ENCODE measurements at places on chromosomes 11 and 22. TPM values are rescaled to one million over a fixed set of nuclear protein-coding genes. Genes with fewer than 3 reads are reported as not detected.

GRCh38 chr11:26698224-26698623 lies 23.6 kb downstream of the SLC5A12 start:
- no peak for DNase-seq

GRCh38 chr11:62974848-62975522 lies 9.8 kb downstream of the SLC22A6 start:
- DNase-seq, result no peak

DNA sequence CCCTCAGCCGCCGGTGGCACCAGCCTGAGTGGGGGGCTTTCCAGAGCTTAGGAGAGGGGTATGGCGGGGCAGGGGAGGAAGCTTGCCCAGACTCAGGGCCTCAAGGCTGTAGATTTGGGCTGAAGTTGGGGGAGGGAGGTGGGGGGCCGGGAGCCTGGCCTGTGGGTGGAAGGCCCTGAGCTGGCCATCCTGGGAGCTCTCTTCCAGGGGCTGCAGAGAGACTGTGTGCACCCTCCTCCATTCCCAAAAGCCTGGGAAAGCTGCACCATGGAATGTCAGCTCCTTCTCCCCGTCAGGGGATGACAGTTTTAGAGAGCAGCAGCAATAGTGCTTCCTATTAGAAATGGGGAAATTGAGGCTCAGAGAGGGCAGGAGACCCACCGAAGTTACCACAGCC lies 1.0 kb downstream of the SYT12 start:
- DNase-seq, result no peak

DNA sequence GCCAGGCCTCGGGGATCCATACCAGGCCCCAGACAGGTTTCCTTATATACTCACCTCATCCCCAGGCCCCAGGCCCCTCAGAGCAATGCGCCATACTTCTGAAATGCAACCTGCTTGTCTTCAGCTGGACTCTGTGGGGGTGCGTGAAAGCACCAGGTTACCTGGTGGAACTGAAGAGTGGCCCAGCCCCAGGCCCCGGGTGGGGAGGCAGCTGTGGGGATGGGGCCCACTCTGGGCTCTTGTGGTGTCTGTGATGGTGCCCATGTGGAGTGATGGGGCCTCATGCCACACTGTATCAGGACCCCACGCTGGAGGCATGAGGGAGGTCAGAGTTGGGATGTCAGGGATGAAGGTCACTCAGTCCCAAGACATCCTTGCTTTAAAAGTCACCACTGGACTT lies 999.0 kb downstream of the BRD1 start:
- no peak for DNase-seq

DNA sequence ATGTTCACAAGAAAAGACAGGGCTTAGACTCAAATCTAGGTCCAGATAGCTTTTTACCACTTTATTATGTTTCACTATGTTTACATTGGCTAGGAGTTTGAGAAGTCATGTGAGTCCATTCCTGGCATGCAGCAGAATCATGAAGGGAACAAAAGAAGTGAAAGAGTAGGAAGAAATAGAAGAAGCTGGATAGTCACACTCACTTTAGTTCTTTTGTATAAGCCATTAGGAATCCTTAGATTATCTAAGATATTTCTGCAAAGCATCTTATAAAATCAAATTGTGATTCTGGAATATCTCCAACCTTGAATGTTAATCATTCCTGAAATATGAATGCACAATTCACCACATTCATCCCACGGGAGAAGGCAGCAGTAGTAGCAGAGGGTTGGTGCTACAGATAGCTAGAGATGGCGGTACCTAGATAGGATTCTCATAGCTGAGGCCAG lies 31.9 kb downstream of the MAML2 start:
- DNase-seq, result no peak

GRCh38 chr11:10770626-10771254 lies 19.7 kb downstream of the CTR9 start:
- DNase-seq, result no peak

- no peak for DNase-seq
Measured at GRCh38 chr22:44405661-44406060, 92.4 kb downstream of the RTL6 start.

SEZ6L gene
- 0.40 TPM for polyA plus RNA-seq

DNA sequence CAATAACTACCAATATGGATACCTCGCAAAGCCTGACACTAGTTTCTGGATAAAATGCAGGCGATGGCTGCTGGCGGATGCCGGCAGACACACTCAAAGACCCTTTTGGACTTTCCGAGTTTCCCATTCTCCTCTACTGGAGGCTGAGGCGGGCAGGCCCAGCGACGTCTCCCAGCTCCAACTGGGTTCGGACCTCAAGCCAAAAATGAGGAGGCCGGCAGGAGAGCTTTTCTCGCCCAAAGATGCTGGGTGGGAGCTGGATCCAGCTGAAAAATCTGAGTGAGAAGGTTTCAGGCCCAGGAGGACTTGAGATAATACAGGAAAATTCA lies 428 bp upstream of the FEZ1 start:
- no peak for DNase-seq

DNA sequence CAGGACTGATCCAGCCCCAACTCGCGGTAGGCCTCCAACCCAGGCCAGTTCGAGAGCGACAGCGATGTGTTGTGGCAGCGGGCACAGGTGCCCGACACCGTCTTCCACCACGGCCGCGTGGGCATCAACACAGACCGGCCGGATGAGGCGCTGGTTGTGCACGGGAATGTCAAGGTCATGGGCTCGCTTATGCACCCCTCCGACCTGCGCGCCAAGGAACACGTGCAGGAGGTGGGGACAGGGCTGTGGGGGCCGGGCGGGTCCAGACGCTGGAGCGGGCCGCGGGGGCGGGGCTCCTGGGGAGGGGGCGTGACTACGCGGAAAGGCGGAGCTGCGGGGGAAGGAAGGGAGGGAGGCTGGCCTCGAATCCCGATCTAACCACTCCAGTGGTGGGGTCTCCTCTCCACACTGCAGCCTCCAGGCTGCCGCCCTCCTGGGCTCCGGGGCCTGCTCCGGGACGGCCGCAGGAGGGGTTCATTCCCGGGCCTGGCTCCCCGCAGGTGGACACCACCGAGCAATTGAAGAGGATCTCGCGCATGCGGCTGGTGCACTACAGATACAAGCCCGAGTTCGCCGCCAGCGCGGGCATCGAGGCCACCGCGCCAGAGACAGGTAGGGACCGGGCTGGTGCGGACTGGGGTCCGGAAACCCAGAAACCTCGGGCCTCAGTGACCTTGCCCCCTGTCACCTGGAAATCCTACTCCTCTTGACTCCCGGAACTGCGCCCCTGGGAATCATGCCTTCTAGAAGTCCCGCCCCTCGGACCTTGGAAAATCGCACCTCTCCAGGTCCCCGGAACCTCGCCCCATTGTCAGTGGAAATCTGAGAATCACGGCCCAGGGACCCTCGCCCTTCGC lies 14.9 kb downstream of the TMEM258 start:
- no peak for DNase-seq

DNA sequence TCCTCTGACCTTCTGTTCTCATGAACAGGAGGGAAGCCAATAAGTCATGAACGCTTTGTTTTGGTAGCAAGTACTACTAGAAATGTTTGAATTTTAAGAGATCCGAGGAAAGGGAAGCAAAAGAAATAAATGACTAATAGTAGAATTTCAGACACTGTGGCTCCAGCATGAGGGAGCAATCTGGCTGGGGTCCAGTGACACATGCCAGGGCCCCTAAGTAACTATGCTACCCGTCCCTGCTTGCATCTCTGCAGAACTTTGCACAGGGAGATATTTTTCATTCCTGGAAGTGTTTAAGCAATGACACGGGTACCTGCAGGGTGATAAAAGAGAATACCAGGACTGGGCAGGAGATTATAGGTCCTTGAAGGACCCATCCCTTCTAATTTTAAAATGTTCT lies 7.3 kb upstream of the ADAMTS8 start:
- no peak for DNase-seq

GRCh38 chr22:37326726-37327125 lies 44.4 kb downstream of the CYTH4 start:
- DNase-seq, result no peak

DNA sequence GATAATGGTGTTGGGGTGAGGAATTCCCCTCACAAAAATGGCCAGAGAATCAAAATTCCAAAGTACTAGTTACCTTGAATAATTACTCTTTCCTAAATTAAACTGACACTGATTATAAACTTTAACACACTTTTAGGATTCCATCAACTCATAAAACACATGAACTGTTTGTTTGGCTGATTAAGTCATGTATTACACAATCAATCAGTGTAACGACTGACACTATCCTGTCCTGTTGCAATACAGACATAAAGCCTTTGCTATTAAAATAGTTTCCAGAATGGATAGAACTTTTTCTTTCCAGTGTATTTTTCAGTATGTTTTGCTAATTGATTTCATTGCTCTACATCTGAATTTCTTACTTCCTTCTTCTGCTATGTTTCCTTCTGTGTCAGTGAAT lies 1709.4 kb upstream of the RAG2 start:
- DNase-seq, result no peak

GRCh38 chr11:31783252-31783651 lies 27.9 kb downstream of the PAX6 start:
- no peak for DNase-seq

DNA sequence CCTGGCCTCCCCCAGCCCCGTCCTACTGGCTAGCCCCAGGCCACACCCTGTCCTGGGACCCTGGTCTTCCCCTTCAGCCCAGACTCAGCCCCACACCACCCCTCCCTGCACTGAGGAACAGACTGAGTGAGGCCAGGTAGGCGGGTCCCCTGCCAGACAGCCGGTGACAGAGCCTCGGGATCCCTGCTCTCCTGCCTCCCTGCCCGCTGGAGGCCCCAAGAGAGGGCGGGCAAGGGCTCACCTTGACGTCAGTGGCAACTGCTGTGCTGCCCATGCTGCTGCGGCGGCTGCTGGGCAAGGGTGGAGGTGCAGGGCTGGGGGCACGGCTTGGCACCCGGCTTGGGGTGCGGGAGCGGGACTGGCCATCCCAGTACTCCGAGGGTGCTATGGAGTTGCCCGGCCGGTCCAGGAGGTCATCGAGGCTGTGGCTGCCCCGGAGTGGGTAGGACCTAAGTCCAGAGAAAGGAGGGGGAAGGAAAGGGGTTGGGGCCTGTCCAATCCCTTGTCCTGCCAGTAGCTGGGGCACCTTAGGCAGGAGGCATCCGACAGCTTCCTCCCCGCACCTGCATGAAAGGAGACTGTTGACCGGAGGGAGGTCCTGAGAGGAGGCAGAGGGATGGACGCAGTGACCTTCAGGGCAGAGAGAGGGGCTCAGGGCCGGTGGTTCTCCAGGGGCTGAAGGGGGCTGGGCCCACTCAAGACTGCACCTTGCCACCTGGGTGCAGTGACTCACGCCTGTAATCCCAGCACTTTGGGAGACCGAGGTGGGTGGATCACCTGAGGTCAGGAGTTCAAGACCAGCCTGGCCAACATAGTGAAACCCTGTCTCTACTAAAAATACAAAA lies 2.2 kb upstream of the SLC16A8 start:
- no peak for DNase-seq

RIMBP3C gene
- polyA plus RNA-seq, result 0.35 TPM

- DNase-seq, result no peak
Measured at GRCh38 chr11:9146477-9146876, 55.1 kb upstream of the SCUBE2 start.

DNA sequence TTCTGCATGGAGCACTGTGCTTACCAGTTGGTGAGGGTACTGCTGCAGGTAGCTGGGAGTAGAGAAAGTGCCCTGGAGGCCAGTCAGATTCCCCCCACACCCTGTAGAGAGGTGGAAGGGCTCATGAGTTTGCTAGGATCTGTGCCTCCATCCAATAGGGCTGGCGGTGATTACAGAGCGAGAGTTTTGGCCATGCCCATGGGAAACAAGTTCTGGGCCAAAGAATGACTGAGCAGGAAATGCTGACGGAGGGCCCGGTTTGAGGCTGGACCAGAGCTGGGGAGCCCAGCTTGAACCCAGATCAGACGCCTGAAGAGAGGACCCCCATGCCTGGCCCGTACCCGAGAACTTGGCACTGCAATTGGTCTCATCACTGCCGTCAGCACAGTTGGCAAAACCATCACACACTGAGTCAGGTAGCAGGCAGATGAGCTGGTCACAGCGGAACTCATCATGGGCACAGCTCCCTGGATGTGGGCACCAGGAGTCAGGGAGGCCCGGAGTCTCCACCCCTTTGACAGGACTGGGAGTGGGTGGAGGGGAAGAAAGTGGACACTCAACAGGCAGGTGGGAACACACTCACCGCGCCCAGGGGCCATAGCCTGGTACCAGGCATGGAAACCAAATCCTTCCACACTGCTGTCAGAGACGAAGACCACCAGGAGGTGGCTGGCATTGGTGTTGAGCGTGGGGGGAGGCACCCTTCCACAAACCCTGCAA lies 2.1 kb downstream of the MFRP start:
- DNase-seq, result no peak

DNA sequence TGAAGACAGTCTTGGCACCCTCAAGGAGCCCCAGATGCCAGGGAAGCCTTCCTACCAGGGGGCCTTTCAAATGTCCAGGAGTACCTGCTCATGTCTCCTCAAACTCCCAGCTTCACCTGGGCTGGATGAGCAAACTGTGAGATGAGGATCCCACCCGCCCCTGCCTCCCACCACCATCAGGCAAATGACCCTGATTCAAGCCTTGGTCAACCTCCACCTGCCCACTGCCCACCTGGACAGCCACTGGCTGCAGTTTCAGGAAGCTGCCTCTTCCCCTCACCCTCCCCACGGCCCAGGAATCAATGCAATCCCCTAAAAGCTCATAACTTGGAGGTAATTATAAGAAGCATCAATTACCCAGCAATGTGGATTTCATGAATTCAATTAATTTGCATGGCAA lies 122.7 kb downstream of the BUD13 start:
- DNase-seq, result no peak

MYO7A gene
- polyA plus RNA-seq, result 4.0 TPM

- DNase-seq, result no peak
Measured at GRCh38 chr11:32902089-32902665, 9.6 kb downstream of the QSER1 start.

GRCh38 chr11:93188726-93189125 lies 9.1 kb downstream of the SLC36A4 start:
- no peak for DNase-seq

DNA sequence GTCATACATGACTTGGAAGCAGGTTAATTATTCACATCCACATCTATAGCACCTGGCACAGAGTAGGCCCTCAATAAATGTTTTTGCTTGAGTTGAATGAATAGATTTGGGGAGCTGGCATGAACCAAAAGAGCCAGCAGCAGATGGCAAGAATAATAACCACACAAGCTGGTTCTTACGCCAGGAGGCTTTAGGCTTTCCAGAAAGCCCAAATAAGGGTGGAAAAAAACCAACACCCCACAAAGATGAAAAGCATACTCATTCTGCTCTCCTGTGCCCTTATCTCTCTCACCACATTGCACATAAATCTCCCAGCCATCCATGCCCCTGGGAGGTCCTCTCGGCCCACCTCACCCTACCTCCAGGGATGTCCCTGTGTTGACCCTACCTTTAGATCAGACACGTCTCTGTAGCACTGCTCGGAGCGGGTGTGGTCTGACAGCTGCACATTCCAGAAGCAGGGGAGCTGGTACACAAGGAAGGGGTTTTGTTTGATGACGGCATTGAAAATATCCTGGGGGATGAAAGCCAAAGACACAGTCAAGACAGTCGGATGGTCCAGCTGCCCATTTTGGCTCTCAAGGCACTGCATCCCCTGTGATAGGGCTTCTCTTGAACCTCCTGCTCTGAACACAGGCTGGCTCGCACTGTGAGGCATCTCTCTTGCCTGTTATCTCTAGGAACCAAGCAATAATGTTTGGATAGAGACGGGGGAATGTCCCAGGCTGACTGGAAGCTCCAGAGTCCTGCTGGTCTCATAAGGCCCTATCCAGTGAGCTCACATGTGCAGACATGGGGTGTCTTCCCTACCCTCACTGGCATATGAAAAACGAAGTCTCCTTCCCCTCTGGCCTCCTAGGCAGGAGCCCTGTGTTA lies 323.6 kb upstream of the SYN3 start:
- DNase-seq, result no peak

- DNase-seq, result no peak
Measured at GRCh38 chr22:38865201-38866023, 6.6 kb downstream of the CBX6 start.

- DNase-seq, result no peak
Measured at GRCh38 chr11:127275774-127276173, 275.2 kb upstream of the KIRREL3 start.

Data from forelimb muscle (tissue), 1 donor.